ENCODE measurements at places on chromosomes 2 and 18. TPM values are rescaled to one million over a fixed set of nuclear protein-coding genes. Genes with fewer than 3 reads are reported as not detected.

The PLCL1 gene
- 3.7 TPM for total RNA-seq

The NEUROD1 gene
- total RNA-seq: not detected

The TIA1 gene
- total RNA-seq: 181 TPM

The EGR4 gene
- 0.30 TPM for total RNA-seq

GRCh38 chr2:102703748-102704147, 58.1 kb upstream of the TMEM182 start:
- DNase-seq: no peak

GRCh38 chr2:125961739-125962138, 694.2 kb upstream of the GYPC start:
- DNase-seq: no peak

DNA sequence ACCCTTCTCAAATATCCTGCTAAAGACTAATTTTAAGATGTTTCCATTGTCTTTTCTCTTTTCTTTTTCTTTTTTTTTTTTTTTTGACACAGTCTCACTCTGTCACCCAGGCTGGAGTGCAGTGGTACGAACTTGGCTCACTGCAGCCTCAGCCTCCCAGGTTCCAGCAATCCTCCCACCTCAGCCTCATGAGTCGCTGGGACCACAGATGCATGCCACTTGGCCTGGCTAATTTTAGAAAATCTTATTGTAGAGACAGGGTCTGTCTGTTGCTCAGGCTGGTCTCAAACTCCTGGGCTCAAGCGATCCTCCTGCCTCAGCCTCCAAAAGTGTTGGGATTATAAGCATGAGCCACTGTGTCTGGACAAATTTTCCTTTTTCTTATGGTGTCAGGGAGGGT, 167.5 kb downstream of the MCFD2 start:
- no peak for DNase-seq

DNA sequence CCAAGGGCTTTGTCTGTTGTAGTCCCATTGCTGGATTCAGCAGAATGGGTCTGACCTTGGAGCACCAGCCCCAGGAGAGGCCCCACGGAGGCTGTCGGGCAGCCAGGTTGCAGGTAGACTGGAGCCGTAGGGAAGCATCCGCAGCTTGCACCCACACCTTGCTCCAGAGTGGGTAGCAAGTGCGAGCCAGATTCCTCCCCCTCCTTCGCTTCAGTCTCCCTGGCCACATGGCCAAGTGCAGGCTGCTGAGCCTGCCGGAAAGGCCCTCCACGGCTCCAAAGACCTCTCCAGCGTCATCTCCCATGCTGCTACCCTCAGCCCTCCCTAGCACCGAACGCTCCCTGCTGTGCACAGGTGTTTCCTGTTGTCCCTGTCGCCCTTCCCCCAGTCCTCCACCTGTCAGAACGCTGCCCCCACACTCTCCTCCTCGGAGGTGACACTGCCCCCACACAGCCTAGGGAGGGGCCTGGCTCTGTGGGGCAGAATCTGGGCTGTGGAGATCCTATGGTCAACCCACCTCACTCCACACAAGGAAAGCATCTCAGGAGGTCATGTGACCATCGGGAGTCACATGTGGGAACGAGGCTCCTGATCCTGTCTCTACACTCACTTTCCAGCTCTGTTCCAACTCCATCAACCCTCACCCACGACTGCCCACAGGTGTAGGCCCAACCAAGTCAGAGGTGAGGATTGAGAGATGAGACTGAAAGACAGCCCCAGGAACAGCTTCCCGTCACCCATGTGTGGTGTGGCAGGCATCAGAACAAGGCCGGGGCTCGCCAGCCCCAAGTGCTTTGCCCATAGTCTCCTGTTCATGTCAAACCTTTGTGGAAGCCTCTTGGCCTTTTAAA, 8.3 kb downstream of the KCNF1 start:
- DNase-seq: no peak

Measured in adrenal gland (tissue), 19 donors.